ENCODE measurements at places on chromosomes 7 and 10. TPM values are rescaled to one million over a fixed set of nuclear protein-coding genes. Genes with fewer than 3 reads are reported as not detected.

DNA sequence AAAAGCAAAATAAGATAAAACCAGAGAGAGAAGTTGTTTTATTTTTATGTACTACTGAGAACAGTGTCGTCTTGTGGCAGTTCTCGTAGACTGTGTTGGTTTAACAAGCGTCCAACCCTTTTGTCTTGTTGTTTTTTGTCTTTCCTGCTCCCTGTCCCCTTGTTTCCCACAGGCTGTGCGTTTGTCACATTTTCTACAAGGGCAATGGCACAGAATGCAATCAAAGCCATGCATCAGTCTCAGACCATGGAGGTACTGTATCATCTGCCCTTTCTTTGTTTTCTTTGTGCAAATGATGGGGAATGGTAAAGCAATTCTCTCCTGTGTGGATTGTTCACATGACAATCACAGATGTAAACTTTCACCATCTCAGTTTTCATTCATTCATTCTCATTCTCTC lies 248.8 kb downstream of the CELF2 start:
- H3K4me3 ChIP-seq, result no peak overlapping the region
- H3K27ac ChIP-seq, result no peak overlapping the region
- no peaks in the 10 kb centered on the region for H3K4me1 ChIP-seq
- no peaks in the 10 kb centered on the region for H3K36me3 ChIP-seq
- peaks cover 23% of the 10 kb centered on the region for H3K27me3 ChIP-seq

DNA sequence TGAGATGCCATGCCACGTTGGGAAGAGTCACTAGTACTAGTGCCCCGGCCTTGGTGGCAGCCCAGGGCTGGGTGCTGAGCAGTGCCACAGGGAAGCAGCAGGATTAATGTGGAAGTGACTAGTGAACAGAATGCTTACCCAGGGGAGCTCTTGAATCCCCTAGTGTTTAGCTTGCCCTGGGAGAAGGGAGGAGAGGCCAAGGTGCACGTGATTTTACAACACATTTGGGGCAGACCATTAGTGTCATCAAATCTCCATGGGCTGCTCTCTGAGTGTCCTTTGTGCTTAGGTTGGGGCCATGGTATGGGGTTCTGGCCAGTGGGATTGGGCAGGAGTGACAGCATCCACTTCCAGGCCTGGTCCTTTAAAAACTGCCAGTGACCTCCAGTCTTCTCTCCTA lies 37.5 kb downstream of the ARHGAP22 start:
- no peak overlapping the region for H3K27ac ChIP-seq
- H3K36me3 ChIP-seq, result no peaks in the 10 kb centered on the region
- H3K4me3 ChIP-seq, result no peak overlapping the region
- DNase-seq, result no peak

DNA sequence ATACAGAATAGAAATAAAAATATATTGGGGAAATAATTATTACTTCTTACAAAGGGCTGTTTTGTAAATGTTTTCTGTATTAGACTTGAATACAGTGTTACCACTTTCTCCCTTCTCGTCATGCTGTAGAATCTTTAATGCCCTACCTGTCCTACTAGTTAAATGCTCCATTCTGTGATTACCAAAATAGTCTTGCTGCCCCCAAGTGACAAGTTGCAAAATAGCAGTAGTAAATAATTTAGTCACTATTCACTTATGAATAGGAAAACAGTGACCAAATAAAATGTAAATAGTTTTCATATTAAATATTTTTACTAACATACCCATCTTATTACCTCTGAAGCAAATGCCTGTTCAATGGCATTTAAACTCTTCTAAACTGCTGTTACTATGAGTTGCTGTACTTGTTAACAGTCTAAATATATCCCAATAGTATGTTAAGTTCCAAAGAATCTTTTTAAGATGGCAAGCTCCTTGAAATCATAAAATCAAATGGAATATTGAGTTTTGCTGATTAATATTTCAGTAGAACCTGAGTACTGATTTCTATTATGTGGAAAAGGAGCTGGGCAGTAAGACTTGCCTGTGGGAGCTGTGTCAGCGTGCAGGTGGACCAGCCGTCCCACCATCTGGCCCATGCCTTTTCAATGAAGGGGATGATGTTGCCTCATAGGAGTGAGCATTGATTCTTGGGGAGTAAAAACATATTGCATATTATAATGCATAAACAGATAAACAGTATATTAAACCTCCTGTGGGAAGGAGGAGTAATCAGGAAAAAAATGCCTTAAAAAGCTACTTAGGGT lies 18.1 kb upstream of the OIT3 start:
- peak; percentile 18 for DNase-seq
- H3K4me1 ChIP-seq, result no peaks in the 10 kb centered on the region
- no peak overlapping the region for H3K27ac ChIP-seq
- H3K27me3 ChIP-seq, result no peaks in the 10 kb centered on the region
- H3K4me3 ChIP-seq, result no peak overlapping the region
- peaks cover 12% of the 10 kb centered on the region for H3K36me3 ChIP-seq

DNA sequence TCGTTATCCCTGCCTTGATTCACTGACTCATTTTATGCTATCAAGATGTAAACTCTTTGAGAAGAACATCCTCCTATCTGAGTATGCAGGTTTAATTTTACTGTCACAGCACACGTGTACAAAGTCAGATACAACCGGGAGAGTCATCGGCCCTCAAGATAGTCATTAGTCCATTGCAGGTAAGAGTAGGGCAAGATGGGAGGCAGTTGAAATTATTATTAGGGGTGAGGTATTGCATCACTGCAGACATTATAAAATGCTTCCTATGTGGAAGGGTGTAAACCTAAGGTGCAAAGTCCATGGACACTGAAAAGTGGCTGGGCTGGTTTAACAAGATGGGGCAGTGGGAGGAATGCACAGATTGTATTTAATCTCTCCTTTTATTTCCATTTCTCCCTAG lies 113.7 kb downstream of the ARL4A start:
- H3K4me3 ChIP-seq, result peak overlapping the region; percentile 29
- peak; percentile 73 for DNase-seq
- H3K27ac ChIP-seq, result peak overlapping the region; percentile 45
- no peaks in the 10 kb centered on the region for H3K27me3 ChIP-seq
- peaks cover 30% of the 10 kb centered on the region for H3K4me1 ChIP-seq

GRCh38 chr7:28605427-28606085 lies 193.2 kb downstream of the CREB5 start:
- H3K4me3 ChIP-seq, result no peak overlapping the region
- no peak for DNase-seq
- peaks cover 19% of the 10 kb centered on the region for H3K4me1 ChIP-seq
- H3K27ac ChIP-seq, result no peak overlapping the region
- no peaks in the 10 kb centered on the region for H3K27me3 ChIP-seq

The NPY gene
- not detected for total RNA-seq
